ENCODE measurements at places on chromosomes 3 and 15. TPM values are rescaled to one million over a fixed set of nuclear protein-coding genes. Genes with fewer than 3 reads are reported as not detected.

The RNF7 gene
- polyA plus RNA-seq, result 123 TPM

The CORO2B gene
- 0.46 TPM for polyA plus RNA-seq

The TRH gene
- not detected for polyA plus RNA-seq

The SYNM gene
- polyA plus RNA-seq, result 0.28 TPM

The GPR149 gene
- polyA plus RNA-seq, result not detected

The CHL1 gene
- polyA plus RNA-seq, result not detected

The EPB42 gene
- polyA plus RNA-seq, result not detected
